Tibial artery (tissue), 4 donors: ENCODE measurements at places on chromosomes 4 and X.
A peak's percentile ranks its signal among the peaks of the same experiment; 100 is the strongest.

DNA sequence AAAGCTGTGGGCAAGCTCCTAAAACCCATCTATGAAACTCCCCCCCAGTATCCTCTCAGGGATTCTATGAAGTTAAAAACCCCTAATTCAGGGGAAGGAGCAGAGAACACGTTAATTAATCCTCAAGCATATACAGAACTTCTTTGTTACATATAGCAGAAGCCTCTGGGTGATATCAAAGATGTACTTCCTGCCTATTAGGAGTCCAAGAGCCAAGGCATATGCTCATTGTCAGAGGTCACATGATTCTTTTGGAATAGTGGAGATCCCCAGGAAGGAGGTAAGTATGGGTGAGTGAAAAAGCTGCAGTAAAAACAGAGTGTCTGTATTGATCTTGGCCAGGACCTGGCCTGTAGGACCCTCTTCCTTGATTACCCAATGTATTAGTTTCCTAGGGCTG, 2.9 kb upstream of the SPARCL1 start:
- peak overlapping the region; percentile 88 for H3K27ac ChIP-seq
- DNase-seq: no peak
- H3K27me3 ChIP-seq: no peaks in the 10 kb centered on the region
- no peaks in the 10 kb centered on the region for H3K36me3 ChIP-seq
- H3K4me3 ChIP-seq: no peak overlapping the region
- peaks cover 18% of the 10 kb centered on the region for H3K4me1 ChIP-seq

DNA sequence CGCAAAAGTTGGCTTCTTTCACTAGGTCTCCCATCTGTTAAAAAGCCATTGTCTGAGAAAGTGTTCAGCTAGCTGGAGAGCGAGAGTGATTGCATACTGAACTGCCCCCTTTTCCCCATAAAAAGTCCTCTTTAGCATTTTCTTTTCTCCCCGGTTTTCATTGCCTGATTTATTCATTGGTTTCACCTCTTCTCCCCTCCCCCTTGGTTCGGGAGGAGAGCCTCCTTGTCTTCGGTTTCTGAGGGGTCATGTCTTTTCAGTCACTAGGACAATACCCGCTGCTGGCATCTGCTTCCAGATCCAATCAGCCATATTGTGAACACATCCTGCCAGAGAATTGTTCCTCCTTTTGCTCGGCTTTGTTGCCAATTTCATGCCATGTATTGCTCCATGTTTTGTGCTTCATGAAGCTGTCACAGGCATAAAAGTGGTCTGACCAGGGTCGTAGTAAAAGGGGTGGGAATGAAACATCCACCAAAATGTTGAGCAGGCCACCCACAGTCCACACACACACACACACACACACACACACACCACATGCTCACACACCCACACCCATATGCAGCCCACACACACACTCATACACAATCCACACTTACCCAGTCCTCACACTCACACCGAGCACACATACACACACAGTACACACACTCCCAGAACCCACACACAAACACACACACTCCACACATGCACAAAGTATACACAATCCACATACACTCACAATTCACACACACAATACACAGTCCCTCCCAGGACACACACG, 136.0 kb downstream of the NKX6-1 start:
- H3K27me3 ChIP-seq: no peaks in the 10 kb centered on the region
- no peak overlapping the region for H3K27ac ChIP-seq
- no peak for DNase-seq
- no peaks in the 10 kb centered on the region for H3K36me3 ChIP-seq
- H3K4me3 ChIP-seq: no peak overlapping the region
- no peaks in the 10 kb centered on the region for H3K4me1 ChIP-seq

- no peak for DNase-seq
- H3K27me3 ChIP-seq: no peaks in the 10 kb centered on the region
- H3K4me3 ChIP-seq: no peak overlapping the region
- no peak overlapping the region for H3K27ac ChIP-seq
Measured at GRCh38 chrX:10166731-10167151, 10.0 kb downstream of the CLCN4 start.

DNA sequence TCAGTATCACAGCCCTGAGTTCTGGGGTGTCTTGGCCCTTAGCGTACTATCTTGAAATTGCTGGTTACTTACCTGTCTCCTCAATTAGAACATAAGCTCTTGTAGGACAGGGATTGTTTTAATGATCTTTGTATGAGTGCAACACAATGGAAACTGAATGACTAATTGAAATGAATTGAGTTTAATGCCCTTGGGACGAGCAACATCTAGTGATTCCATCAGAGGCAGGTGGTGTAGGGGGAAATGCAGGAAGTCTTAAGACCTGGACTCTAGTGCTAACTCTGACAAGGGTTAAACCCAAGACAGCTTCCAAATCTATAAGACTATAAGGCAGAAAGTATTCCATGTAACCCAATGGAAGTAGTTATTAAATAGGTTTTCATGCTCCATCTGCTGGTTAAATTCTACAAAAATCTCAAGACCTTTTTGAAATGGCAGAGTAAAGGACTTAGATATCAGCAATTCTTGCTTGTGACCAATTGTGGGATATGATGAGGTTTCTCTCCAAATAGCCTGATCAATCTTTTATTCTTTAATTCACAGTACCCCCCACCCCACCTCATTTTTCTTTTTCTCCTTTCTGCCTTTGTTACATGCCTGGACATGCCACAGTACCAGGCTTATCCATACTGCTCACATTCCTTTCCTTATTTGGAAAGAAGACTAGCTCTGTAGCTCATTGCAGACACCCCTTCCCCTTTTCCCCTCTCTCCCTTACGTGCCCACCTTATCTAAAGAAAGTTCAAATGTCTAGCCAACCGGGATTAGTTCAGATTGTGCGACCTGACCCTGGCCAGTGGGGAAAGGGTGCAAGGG, 340.8 kb downstream of the PAPSS1 start:
- H3K27ac ChIP-seq: no peak overlapping the region
- no peaks in the 10 kb centered on the region for H3K27me3 ChIP-seq

- H3K27me3 ChIP-seq: no peaks in the 10 kb centered on the region
- DNase-seq: no peak
- no peak overlapping the region for H3K27ac ChIP-seq
- no peaks in the 10 kb centered on the region for H3K36me3 ChIP-seq
Measured at GRCh38 chr4:100461807-100462605, 55.8 kb downstream of the EMCN start.

- no peak for DNase-seq
- no peak overlapping the region for H3K27ac ChIP-seq
- no peaks in the 10 kb centered on the region for H3K4me1 ChIP-seq
- no peaks in the 10 kb centered on the region for H3K27me3 ChIP-seq
Measured at GRCh38 chr4:168621806-168622589, 125.1 kb downstream of the PALLD start.

DNA sequence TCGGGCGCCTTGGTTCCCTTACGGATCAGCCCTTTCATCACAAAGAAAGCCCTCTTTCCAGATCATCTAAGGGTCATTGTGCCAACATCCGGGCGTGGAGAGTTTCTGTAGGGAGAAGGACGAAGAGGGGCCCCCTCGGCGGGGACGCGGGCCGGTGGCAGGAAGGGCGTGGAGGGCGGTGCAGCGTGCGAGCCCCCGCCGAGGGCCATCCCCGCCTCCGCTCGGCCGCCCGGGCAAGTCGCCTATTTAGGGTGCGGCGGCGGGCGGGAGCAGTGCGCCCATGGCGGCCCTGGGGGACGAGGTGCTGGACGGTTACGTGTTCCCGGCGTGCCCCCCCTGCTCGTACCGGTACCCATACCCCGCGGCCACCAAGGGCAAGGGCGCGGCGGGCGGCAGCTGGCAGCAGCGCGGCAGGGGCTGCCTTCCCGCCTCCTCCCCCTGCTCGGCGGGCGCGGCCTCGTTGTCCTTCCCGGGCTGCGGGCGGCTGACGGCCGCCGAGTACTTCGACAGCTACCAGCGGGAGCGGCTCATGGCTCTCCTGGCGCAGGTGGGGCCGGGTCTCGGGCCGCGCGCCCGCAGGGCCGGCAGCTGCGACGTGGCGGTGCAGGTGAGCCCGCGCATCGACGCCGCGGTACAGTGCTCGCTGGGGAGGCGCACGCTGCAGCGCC, at the start of gene ZAR1:
Gene ZAR1 (plus strand): TSS at position 241 of the 668 bp plus-strand sequence. CDS start 40 bp downstream, at position 281.
- no peaks in the 10 kb centered on the region for H3K4me1 ChIP-seq
- no peak within 1 kb of the TSS for H3K27ac ChIP-seq
- peak within 1 kb of the TSS; percentile 25 for H3K4me3 ChIP-seq
- no peaks in the 10 kb centered on the region for H3K36me3 ChIP-seq

DNA sequence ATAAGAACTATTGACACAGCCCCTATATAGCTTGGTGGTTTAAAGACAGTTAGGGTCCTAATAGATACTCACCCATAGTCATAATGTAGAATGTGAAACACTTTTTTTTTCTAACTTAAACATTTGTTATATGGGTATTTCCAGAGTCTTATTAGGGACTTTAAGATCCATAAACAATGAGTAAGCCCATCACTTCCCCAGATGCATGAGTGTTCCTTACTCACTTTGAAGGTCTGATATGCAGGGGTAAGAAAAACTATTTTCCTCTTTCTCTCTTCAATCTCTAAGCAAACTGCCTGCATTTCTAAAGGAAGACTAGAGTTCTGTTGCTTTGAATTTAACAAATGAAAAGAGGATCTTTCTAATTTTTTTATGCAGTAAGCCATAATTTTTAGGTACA, 443.6 kb upstream of the PITX2 start:
- H3K4me1 ChIP-seq: no peaks in the 10 kb centered on the region
- H3K27me3 ChIP-seq: no peaks in the 10 kb centered on the region
- no peak overlapping the region for H3K4me3 ChIP-seq
- no peak overlapping the region for H3K27ac ChIP-seq
- no peaks in the 10 kb centered on the region for H3K36me3 ChIP-seq

DNA sequence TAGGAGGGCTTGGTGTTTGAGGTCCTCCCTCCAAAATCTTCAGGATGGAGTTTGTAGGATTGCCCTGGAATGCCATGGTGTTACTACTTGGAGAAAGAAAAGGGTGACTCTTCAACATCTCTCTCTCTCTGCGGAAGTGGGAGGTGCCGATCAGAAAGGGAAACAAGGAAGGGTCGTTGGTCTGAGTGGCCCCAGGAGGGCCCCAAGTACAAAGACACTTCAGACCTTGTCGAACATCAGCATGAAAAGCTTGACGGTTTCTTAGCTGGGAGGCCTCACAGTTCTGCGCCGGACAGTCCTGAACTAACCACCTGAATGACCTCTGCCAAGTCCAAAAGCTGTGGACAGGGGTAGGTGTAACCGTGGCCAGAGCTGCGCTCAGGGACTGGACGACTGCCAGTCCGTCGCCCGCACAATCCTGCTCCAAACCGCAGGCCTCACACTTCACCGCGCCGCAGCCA, 646 bp upstream of the GSX2 start:
- no peaks in the 10 kb centered on the region for H3K27me3 ChIP-seq
- H3K4me3 ChIP-seq: peak overlapping the region; percentile 27
- no peak overlapping the region for H3K27ac ChIP-seq

DNA sequence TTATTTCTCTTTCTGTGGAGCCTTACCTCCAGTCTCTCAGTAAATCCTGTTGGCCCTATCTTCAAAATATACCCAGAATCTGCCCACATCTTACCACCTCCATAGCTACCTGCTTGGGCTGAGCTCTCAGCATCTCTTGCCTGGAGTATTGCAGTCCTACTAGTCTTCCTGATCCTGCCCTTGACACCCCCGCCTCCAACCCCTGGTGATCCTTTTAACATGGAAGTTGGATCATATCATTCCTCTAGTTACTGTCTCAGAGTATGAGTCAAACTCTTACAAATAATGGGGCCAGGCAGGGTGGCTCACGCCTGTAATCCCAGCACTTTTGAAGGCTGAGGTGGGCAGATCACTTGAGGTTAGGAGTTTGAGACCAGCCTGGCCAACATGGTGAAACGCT, 43.1 kb upstream of the SETD7 start:
- no peak overlapping the region for H3K27ac ChIP-seq
- no peaks in the 10 kb centered on the region for H3K4me1 ChIP-seq
- H3K36me3 ChIP-seq: no peaks in the 10 kb centered on the region
- H3K4me3 ChIP-seq: no peak overlapping the region
- DNase-seq: no peak

GRCh38 chr4:152382057-152382785, 153.7 kb downstream of the FBXW7 start:
- no peaks in the 10 kb centered on the region for H3K27me3 ChIP-seq
- no peaks in the 10 kb centered on the region for H3K4me1 ChIP-seq
- no peaks in the 10 kb centered on the region for H3K36me3 ChIP-seq
